ENCODE measurements at places on chromosomes 4 and X. TPM values are rescaled to one million over a fixed set of nuclear protein-coding genes. Genes with fewer than 3 reads are reported as not detected.

DLG3 gene
- 22.2 TPM for total RNA-seq

VCX3B gene
- not detected for total RNA-seq

CXCL11 gene
- not detected for total RNA-seq

CCSER1 gene
- total RNA-seq: 0.20 TPM

GAGE13 gene
- not detected for total RNA-seq

HSFX1 gene
- total RNA-seq: 1.7 TPM

TCP11X2 gene
- not detected for total RNA-seq

C4orf50 gene
- total RNA-seq: not detected

NDP gene
- total RNA-seq: 17.2 TPM

ADH1B gene
- 22.1 TPM for total RNA-seq
